A172 (cell line): ENCODE measurements at places on chromosomes 5 and 9. TPM values are rescaled to one million over a fixed set of nuclear protein-coding genes. Genes with fewer than 3 reads are reported as not detected.

- DNase-seq, result peak; percentile 92
Measured at GRCh38 chr5:155082401-155082800, 68.8 kb downstream of the KIF4B start.

DNA sequence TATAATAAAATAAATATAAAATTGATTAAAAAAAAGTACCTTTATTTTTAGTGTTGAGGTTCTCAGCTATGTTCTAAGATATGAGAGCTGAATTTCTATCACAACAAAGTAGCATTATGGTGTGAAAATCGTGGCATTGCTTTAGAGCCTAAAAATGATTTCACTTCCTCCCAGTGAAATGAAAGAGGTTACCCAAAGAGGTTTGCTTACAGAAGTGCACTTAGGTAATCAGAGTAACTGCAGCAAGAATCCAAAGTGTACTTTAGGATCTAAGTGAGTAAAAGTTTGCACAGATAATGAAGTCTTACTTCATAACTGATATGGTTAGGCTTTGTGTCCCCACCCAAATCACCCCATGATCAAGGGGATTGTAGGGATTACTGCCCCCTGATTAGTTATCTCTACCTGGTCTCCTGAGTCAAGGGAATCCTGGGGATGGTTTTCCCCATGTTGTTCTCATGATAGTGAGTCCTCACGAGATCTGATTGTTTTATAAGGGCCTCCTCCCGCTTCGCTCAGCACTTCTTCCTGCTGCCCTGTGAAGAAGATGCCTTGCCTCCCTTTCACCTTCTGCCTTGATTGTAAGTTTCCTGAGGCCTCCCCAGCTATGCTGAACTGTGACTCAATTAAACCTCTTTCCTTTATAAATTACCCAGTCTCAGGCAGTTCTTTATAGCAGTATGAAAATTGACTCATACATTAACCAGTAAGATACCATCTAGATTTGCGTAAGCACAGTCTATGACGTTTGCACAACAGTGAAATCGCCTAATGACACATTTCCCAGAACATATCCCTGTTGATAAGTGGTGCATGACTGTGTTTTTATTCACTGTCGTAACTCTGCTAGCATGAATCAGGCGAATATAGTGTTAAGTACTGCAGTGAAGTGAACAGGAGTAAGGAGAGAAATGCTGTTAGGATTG lies 40.3 kb upstream of the LRRC70 start:
- DNase-seq, result peak; percentile 44

The LURAP1L gene
- 4.9 and 6.6 TPM in 2 replicates for total RNA-seq

DNA sequence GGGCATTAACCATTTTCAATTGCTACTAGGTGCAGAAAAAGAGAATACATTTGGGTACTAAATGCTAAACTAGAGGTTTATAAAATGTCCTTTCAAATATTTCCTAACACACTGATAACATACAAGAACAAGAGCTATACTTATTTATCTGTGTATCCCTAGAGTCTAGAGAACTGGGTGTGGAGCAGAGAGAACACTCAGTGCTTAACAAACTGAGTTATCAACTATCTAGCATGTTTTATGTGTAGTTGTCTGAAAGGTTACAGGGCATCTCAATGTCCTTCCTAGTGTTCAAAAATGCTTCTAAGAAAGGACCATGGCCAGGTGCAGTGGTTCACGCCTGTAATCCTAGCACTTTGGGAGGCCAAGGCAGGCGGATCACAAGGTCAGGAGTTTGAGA lies 40.3 kb downstream of the NR6A1 start:
- DNase-seq, result no peak

DNA sequence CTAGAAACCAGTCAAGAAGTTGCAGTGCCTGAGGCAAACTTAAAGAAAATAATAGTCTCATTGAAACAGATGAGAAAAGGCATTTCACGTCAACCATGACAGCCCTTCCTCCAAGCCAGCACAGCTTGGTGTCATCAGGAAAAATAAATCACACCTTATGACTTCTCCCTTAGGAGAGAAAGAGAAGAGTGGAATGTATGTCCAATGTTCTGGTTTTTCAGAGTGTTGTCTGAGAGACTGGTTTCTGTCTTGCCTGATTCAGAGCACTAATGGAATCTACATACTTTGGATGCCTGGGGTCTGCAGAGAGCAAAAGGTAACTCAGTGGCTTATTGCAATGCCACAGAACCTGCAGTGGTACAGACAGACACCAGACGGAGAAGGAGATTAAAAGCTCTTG lies 105.5 kb upstream of the PDE4D start:
- DNase-seq, result peak; percentile 45
